ENCODE measurements at places on chromosomes 2 and 18.

- no peak for DNase-seq
Observed at GRCh38 chr2:221443645-221444044, 128.5 kb downstream of the EPHA4 start.

GRCh38 chr2:20919297-20919800 lies 96.4 kb upstream of the LDAH start:
- no peak for DNase-seq

DNA sequence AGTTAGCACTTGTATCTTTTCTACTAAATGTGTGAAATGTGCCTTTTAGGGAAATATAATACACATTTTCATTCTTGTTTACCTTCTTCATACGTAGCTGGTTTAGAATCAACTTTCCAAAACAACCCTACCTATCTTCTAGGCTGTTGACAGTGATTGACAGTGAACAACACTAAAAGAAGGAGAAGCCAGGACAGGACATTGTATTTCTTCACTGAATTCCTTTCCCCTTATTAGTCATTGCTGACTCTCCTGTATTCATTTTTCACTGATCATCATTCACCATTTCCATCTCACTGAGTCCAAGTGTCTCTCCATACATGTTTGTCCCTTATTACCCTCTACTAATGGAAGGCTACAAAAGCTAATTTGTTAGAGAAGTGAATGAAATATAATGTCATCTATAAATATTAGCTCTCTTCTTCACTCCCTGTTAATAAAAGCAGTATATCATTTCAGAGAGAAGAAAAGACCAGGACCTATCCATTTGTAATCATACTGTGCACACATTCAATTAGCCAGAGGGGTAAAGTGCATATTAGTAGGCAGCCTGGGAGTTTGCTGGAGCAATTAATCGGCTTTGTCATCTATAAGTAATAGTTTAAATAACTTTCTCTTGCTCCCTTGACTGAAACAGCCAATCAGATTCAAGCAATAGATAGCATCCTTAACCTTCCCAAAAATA lies 192.5 kb upstream of the FOSL2 start:
- DNase-seq = no peak

GRCh38 chr2:85230679-85231467 lies 96.9 kb downstream of the TGOLN2 start:
- no peak for DNase-seq

DNA sequence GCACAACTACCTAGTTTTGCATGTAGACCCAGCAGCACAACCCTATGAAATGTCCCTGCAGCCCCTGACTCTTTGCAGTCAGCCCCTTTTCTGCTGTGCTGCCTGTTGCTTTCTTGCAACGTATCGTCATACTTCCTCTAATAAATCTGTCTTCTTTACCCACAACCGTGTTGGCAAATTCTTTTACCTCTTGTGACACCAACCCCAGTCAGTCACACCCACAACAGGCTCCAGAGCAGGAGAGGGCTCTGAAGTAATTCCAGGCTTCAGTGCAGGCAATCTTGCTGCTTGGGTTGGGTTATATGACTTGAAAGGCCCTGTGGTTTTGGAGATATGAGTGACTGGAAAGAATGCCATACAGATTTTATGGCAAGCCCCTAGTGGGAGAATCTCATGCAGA lies 79.1 kb upstream of the KCNH7 start:
- DNase-seq = no peak

DNA sequence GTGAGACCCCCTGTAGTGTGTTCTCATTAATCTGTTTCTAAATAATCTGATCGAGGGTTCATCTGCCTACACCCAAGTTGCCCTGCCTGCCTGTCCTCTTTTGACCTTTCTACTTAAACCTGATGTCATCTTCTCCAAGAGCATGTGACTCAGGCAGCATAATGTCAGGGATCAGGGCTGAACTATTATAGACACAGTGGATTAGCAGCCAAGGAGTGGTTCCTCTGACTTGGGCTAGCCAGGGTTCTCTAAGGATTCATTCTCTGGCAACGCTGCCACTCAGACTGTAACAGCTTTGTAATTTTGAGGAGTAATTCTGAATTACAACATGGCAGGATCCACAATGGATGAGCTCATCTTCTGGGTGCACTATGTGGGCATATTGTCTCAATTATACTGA lies 124.0 kb downstream of the MDH1 start:
- DNase-seq = no peak

GRCh38 chr2:29110916-29111535 lies 4.2 kb upstream of the CLIP4 start:
- DNase-seq = no peak

DNA sequence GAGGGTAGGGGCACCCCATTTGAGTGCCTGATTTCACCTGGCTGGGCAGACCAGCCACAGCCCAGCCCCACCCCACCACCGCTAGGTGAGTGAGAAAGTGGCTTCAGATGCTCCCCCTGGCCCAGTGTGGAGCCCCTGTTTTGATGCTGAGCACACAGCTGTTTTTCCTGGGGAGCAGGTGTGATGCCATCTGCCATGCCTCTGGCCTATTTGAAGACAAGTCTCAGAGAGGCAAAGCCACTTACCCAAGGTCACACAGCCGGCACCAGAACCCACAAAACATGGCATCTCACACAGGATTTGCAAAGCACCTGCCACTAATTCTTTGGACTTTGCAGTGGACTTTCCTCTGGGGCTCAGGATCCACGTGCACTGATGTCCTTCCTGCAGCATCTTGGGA lies 131.3 kb downstream of the INHBB start:
- DNase-seq = no peak

DNA sequence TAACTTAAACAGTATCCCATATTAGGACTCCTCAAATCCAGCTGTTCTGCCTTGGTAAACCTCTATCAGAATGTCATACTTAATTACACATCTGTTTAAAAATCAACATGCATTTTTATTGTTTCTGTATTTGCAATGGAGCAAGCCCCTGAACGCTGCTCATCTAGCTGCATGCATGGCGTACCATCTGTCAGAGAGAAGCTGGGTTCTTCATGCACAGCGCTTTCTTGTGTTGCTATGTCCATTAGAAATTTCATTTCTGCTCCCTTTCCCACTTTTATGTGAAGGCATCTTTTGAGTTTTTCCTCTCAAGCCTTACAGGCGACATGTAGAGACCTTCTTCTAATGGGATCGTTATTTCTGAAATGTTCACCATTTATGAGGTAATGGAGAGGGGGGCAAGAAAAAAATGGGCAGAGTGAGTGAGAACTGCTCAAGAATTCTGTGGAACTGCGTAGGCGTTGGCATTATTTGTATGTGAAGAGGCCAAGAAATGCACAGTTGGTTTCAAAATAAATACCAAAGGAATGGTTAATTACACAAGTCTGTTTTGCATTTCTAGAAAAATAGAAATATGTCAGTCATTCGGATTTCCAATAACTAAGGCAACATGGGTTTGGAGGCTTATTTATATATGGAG lies 31.6 kb downstream of the INSIG2 start:
- DNase-seq = no peak

DNA sequence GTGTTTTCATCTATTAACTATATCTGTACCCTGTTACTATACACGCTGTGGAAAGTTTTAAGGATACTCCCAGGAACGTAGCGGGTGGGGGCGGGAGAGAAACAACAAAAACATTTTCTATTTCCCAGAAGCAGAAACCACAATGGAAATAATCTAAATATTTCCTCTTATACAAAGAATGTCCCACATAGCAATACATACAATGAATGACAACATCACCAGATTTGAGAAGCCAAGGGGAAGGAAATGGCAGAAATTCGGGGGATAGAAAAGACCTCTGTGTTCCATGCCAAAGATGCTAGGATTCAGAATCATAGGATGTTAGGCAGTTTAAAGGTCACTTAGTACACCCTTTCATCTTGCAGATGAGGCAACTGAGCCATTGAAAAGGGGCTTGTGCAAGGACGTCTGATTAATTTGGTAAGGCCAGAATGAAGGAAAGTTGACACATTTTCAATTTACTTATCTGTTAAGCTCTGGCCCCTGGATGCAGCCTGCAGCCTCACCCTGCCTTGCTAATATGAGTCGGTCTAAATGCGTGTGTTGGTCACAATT lies 41.1 kb upstream of the SCYGR1 start:
- no peak for DNase-seq

GRCh38 chr2:128420131-128420530 lies 101.5 kb upstream of the HS6ST1 start:
- no peak for DNase-seq

DNA sequence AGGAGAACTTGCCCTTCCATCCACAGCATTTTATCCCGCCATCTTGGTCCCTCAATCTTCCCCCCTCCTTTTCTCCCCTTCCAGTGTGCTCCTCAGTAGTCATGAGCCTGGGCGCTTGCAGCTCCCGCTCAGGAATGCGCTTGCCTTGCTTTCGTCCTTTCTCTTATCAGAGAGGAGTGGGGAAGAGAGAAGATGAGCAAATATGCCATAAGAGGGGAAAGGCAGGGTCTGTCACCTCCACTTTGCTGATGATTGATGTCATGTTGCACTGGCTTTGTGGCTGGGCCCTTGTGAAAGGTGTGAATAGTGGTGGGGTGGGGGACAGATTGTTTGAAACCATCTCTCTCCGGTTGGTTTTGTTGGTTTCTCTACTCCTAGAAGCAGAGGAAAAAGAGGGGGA lies 569.3 kb downstream of the TNS1 start:
- DNase-seq = no peak

DNA sequence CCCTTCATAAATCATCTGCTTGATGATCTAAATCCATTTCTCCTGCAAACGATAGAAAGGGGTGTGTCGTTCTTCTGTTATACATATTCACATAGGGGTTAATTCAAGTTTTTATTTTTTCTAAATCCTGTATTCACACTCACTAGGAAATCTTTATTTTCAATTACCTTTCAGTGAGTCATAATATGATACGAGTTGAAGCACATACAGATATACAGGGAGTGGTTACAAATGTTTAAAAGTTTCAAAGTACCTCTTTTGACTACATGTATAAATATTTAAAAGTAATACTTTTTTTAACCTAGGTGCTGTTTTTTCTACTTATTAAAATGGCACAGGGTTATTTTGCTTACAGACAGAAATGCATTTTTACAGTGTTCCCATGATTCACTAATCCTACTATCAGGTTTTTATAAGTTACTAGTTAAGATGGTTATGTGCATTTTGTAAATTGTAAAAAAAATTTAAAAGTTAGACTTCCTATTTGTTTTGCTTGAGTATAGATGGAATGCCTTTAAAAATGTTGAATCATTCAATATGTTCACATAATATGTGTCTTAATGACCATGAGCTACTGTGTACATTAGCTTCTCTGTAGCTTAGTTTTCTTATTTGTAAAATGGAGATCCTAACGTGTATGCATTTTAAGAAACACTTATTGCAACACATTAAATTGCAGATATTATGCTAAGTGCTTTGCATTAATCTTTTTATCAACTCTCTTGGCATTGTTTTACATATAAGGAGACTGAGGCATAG lies 1378.1 kb downstream of the DSC3 start:
- DNase-seq = no peak

- no peak for DNase-seq
Observed at GRCh38 chr2:144675731-144676130, 155.8 kb upstream of the ZEB2 start.

DNA sequence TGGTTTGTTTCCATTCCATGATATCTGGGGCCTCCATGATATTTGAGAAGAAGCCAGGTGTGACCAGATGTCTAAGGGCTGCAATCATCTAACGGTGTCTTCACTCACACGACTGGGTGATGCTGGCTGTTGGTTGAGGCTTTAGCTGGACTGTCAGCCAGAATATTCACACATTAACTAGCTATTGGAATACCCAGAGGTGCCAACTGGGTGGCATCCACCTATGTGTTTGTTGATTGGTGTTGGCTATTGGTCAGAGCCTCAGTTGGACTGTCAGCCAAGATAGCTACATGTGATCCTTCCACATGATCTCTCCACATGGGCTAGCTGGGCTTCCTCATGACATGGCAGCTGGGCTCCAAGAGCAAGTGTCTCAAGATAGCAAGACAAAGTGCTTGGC lies 117.4 kb downstream of the CDCA7 start:
- no peak for DNase-seq

GRCh38 chr18:24064391-24065100 lies 50.0 kb downstream of the TTC39C start:
- no peak for DNase-seq

- no peak for DNase-seq
Observed at GRCh38 chr18:32769586-32770053, 3.2 kb downstream of the KLHL14 start.

- DNase-seq = no peak
Observed at GRCh38 chr2:102850888-102851287, 89.1 kb downstream of the TMEM182 start.

GRCh38 chr18:3660739-3661515 lies 211.0 kb downstream of the TGIF1 start:
- DNase-seq = no peak

DNA sequence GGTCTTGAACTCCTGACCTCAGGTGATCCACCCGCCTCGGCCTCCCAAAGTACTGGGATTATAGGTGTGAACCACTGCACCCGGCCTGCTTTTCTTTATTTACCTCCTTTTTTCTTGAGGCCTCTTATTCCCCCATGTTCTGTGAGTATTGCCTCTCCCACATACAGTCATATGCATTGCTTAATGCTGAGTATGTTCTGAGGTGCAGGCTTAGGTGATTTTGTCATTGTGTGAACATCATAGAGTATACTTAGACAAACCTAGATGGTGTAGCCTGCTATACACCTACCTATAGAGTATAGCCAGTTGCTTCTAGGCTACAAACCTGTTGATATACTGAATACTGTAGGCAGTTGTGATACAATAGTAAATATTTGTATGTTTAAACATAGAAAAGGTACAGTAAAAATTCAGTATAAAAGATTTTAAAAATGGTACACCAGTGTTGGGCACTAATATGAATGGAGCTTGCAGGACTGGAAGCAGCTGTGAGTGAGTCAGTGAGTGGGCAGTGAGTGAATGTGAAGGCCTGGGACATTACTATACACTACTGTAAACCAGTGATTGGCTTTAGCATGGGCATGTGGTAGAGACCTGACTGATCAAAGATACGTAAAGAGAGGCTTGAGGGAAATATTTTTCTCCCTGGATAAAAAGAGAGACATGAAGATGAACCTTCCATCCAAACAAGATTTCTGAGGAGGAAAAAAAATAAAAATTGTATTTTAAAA lies 17.6 kb downstream of the SLC39A10 start:
- DNase-seq = no peak

- DNase-seq = no peak
Observed at GRCh38 chr2:217328622-217328978, 468.7 kb upstream of the TNP1 start.

- DNase-seq = no peak
Observed at GRCh38 chr18:30280861-30281470, 761.6 kb downstream of the DSC3 start.
